Stimulated activated CD8-positive, alpha-beta memory T cell treated with anti-CD3 and anti-CD28 coated beads, Interleukin-7, amount 100 ng/mL, for 1 hour (primary cell): ENCODE measurements at places on chromosomes 5 and 9.

- DNase-seq = no peak
Observed at GRCh38 chr9:89426384-89426961, 71.4 kb downstream of the SEMA4D start.

DNA sequence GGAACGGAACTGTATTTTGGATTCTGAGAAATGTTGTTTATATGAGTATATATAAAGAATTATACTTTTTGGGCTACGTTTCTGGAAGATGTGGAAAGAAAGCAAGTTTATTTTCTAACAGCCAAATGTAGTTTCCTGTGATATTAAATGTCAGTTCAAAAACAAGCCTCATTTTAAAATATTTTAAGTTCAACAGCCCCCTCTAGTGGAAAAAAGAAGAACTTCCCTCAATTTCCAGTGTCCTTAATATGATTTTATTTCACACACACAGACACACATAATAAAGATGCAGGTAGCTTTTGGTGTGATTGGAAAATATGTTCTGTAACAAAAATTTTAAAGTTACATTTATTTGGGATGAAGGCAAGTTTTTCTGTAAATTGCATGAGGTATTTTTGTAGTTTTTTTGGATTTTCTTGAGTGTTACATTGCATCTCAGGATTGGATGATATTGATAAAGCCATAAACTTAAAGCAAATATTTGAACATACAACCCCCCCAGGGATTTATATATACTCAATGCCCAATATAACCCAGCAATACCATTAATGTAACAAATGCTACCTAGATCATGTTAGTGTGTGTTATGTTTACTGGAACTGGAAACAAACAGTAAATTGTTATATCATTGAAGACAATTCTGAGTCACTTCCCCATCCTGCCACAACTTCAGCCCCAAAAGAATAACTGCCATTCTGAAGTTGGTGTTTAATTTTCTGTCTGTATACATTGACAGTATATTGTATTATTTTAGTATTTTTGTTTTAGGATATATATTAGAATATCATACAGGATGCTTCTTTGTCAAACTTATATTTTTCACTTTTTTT is 54.0 kb downstream of the CCDC171 start:
- DNase-seq = no peak

GRCh38 chr5:88984040-88984439 is 101.1 kb upstream of the MEF2C start:
- DNase-seq = no peak

DNA sequence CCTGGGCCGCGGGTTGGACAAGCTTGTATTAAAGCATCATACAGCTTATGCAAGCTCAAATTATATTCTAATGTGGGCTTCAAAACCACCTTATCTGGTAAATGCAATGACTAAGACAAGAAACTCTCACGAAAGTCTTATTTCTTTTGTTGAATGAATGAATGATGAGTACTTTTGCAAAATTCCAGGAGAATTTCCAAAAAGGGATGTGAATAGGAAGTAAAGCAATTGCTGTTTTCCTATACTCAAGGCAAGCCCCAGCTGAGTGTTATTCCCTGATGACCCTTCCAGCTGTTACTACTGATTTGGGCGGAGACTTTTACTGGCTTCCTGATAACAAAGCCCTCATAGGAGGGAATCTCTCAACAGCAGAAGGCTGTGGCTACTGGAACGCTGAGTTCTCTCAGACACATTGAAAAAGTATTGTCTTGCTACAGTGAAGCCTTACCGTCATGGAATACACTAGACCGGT is 162.8 kb downstream of the SREK1 start:
- DNase-seq = no peak

- no peak for DNase-seq
Observed at GRCh38 chr5:67659288-67659687, 462.7 kb upstream of the CD180 start.

DNA sequence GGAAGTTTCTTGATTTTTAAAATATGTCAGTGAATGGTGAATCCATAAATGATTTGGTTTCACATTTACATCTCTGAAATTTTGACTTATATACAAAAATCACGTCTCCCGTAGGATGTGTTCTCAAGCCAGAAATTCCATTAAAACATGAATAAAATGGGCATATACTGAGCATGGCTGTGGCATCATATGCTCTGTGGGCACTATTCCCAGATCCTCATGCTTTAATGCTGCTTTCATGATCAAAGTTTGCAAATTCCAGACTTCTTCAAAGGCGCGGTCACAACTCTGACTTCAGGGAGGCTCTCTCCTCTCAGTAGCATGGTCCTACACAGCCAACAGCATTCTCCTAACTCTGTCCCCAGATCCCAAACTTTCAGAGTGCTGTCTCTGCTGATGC is 723.2 kb downstream of the TAF11L14 start:
- no peak for DNase-seq

DNA sequence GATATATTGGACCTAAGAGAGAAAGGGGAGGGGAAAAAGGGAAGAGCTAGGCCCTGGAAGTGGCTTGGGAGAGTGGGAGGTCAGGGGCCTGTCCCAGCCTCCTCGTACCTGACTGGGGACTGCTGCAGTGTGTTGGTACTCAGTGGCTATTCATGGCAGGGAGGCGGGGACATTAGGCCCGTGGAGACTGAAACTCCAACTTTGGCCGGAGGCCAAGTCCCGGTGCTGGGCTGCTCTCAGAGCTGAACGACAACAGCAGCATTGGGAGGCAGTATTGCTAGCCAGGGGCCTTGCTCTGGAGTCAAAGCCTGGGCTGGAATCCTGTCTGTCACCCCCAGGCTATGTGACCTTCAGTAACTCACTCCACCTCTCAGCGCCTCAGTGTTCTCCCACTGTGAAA is 37.8 kb downstream of the NEURL1B start:
- no peak for DNase-seq

- DNase-seq = no peak
Observed at GRCh38 chr5:145437627-145438026, 397.5 kb downstream of the PRELID2 start.

GRCh38 chr9:78050421-78050820 is 18.8 kb upstream of the GNAQ start:
- no peak for DNase-seq

DNA sequence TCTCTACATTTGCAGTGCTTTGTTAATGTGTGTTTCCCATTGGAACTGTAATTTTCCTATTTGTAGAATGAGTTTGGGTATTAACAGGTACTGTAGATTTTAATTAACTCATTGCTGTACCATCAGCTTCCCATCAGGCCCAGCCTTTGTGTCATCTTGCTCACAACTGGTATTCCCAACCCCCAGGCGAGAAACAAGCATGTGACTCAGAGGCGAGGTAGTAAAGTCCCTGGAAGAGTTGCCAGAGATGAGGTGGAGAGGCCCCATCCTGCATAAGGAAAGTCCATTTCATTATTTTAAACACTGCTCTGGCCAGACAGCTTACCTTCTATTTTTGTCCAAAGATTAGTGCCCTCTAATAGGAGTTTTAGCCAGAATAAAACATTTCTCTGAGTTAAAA is 29.9 kb downstream of the ADCY2 start:
- no peak for DNase-seq

DNA sequence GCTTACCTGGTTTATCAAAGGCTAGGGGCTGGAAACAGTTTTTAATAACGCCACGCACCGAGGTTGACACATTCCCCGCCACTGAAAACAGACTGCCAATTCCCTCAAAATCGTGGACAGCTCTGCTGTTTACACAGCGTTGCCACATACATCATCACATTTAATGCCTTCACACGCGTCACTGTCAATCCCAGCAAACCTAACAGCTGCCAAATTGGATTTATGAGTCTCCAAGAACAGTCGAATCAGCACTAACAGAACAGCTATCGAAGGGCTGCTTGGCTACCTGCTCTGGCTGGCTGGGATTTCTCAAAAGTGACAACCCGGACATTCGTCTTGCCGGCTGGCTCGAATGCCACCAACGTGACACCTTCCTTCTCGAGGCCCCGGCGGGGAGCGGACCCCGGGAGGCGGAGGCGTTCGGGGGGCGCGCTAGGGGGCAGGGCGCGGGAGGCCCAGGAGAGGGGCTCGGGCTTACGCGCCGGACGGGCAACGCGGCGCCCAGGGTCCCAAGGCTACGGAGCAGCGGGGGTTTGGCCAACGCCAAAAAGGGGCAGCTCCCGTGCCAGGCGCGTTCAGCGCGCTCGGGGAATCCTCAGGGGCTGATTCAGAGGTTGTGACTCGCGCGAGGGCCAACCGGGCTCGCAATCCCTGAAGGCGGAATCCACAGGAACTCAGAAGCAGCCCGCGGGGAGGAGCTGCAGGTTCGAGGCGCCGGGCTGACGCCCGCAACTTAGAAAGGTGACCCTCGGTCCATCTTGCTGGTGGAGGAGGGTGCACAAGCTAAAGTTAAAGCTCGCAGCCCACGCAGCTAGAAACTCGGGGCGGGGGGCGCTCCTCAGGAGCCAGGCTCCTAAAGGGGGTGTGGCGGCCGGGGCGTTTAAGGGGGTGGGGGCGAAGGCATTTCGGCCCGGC is 1.2 kb downstream of the CDC14B start:
- DNase-seq = no peak

DNA sequence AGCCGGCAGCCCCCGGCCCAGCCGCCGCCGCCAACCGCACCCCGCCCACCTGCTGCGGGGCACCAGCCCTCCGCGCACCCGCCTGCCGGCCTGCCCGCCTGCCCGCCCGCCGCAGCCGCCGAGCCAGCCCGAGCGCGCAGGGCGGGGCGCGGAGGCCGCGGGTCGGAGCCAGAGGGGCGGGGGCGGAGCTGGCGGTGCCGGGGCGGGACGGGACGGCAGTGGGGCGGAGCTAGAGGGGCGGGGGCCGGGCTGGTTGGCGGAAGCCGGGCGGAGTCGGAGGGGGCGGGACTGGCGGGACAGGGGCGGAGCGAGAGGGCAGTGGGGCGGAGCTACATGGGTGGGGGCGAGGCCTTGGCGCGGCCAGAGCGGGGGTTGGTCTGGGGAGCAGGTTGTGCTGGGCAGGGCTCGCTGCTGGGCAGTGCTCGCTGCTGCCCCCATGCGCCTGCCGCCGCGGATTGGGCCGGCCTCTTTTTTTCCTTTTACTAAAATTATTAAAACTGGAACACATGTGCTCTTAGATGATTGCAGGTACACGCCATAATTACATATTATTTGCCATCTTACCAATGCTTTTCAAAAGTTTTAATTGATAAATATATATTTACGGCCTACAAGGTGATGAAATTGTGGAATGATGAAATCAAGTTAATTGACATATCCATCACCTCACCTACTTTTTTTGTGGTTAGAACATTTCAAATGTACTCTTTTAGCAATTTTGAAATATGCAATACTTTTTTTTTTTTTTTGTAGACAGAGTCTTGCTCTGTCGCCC is at the start of gene SH3GLB2:
Gene SH3GLB2, minus strand, starts transcription at position 140 of the 775 bp plus-strand sequence. CDS start 177 bp downstream, outside the sequence.
- peak; percentile 97 for DNase-seq

DNA sequence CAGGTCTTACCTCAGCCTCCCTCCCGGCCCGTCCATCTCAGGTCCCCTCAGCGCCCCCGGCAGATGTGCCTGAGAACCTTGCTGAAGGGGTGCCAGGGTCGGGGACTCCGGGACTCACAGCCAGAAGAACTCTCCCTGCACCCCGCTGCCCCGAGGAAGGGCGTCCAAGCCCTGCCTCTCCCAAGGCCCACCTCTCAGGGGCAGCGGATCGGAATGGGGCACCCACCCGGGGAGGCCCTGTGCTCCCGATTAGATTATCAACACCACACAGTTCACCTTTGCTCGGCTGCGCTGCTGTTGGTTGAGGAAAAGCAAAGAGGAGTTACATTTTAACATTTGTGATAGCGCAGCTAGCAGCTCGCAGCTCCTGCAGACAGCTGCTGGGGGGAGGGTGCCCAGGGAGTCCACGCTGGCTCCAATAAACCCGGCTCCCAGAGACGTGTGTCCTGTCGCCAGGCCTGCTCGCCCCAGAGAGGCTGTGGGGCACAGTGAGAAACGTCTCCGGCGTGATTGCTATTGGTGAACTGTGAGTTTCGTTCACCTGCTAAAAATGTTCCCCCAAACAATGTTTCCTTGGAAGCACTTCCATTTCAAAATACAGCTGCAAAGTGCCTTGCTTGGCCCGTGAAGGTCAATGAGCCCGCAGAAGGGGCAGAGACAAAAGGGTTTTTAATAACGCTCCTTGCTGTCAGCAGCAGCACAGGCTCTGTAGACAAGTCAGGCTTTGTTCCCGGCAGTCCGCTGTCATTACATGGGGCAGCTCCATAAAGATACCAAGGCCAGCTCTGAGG is 18.6 kb upstream of the SLC6A19 start:
- no peak for DNase-seq

- DNase-seq = no peak
Observed at GRCh38 chr5:104599726-104600125, 1037.1 kb upstream of the NUDT12 start.

DNA sequence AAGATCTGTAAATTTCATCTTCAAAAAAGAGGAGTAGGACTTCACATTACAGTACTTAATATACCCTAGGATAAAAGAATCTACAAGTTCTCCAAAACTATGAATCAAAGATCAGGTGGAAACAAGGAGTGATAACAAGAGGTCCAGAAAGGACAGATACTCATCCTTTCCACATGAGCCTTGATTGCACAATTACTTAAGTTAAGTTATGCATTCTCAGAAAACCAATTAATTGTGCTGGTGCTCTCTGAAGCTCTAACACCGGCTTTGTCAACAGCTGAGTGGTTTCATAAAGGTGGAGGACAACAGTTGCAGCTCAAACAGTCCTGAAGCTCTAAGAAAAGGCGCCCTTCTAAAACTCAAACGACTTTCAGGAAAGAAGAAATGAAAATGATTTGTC is 251.9 kb downstream of the BNC2 start:
- no peak for DNase-seq

- no peak for DNase-seq
Observed at GRCh38 chr5:62486672-62487071, 74.1 kb downstream of the IPO11 start.

- no peak for DNase-seq
Observed at GRCh38 chr5:181198905-181199519, 6.0 kb downstream of the TRIM7 start.

GRCh38 chr9:88579050-88579715 is 44.2 kb downstream of the NXNL2 start:
- no peak for DNase-seq

DNA sequence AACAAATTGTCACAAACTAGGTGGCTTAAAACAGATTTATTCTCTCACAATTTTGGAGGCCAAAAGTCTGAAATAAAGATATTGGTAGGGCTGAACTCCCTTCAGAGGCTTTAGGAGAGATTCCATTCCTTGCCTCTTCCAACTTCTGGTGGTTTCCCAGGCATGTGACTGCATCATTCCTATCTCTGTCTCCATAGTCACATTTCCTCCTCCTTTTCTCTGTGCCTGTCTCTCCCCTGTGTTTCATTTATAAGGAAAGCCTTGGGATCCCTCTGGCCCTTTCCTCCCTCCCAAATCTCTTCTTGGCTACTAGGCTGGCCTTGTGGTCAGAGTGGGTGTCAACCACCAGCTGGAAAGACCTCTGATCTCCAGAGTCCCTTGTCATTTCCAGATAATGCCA is 78.2 kb downstream of the SNX18 start:
- no peak for DNase-seq

- DNase-seq = no peak
Observed at GRCh38 chr5:136020383-136021015, 8.3 kb upstream of the TGFBI start.

- no peak for DNase-seq
Observed at GRCh38 chr9:100933656-100934055, 94.9 kb upstream of the PLPPR1 start.
